ENCODE measurements at places on chromosomes 7 and 10.

DNA sequence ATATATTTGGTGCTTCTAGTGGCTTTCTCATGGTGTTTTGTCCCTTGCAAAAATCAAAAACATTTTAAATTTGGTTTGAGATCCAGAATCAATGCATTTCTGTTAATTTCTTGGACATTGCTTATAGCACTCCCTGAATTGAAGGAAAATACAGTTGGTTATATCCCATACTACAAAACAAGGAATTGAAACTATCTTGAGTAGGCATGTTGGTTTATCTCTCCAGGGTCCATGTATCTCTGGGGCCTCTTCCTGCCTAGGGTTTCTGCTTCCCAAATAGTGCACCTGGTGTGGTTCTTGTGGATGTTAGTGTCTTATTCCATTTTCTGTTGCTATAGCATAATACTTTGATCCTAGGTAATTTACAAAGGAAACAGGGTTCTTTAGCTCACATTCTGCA, 212.4 kb downstream of the CAMK1D start:
- no peak for DNase-seq

- DNase-seq: no peak
Observed at GRCh38 chr7:73869011-73869798, 8.2 kb downstream of the TMEM270 start.

GRCh38 chr10:12238821-12239220, 42.8 kb downstream of the CDC123 start:
- DNase-seq: no peak

DNA sequence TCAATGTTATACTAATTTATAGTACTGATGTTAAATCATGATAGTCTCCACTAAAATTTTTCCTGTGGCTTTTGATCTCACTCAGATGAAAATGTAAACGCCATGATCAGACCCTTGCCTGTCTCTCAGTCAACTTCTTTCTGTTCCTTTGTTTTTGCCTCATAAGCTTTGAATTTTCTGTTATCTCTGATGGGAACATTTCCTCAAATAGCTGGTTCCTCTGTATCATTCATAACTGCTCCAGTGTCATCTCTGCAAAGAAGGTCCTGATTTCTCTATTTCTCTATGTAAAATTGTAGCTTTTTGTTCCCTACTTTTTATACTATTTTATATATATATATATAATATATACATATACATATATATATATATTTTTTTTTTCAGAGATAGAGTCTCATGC, 67.5 kb downstream of the GPR141 start:
- DNase-seq: no peak

DNA sequence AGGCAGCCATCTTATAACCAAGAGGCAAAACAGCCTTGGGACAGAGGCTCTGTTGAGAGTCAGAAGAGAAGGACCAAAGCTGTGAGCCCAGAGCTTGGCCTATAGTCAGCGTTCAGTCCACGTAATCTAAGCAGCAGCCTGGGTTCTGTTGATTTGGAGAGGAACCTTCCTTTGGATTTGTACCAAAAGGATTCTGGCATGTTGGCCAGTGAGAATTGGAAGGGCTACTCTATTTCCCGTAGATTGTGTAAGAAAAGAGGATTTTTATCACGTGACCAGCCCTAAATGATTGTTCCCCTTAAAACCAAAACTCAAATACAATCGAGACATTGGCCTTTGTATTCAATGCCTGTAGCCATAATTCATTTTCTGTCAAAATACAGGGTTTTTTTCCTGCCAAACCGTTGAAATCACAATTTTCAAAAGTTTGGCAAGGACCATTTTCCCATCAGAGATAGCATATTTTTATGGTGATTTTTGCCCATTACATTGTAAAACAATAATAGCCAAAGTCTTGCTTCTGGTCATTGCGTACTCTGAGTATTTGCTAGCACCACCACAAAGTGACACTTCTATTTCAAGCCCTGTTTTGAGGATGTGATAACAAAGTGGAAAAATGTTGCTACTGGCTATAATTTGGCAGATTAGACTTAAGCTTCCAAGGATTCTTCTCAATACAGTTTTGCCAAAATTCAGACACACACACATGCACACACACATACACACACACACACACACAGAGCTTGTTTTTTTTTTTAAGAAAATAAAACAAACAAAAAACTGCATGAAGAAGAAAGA, 23.1 kb upstream of the BMPER start:
- DNase-seq: no peak
